Left kidney (tissue), 8 donors: ENCODE measurements at places on chromosomes 7 and 10.

- no peak for DNase-seq
These were observed 101.6 kb upstream of the TNS3 start for GRCh38 chr7:47683485-47683898.

- DNase-seq = no peak
These were observed 75.4 kb downstream of the OTUD1 start for GRCh38 chr10:23514321-23514720.

DNA sequence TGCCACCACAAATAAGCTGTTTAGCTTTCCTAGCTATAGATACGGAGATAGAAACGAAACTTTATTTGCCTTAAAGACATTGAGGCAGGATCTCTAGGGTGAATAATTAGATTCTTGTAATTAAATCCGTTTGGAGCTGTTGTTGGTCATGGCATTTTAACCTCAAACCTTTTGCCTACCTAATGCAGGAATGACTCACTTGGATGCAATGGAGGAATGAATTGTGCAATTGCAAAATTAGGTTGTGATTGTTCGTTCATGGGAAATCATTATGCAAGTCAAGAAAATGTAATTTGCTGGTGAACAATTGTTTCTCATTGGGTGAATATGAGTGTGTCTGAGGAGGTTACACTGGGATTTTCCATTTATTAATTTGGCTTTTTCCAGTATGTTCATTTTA, 703.5 kb downstream of the GATA3 start:
- no peak for DNase-seq

DNA sequence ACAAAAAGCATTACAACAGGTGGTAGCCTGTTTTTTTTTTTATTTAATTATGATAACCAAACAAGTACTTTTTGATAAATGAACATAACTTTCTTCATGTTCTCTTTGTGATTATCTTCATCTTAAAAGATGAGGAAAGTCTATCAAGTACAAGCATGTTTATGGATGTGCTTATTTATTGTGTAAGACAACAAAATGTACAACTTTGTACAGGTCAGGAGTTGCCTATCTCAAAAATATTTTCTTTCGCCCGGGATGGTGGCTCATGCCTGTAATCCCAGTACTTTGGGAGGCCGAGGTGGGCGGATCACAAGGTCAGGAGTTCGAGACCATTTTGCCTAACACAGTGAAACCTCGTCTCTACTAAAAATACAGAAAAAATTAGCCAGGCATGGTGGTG, 17.0 kb downstream of the MPP7 start:
- no peak for DNase-seq

DNA sequence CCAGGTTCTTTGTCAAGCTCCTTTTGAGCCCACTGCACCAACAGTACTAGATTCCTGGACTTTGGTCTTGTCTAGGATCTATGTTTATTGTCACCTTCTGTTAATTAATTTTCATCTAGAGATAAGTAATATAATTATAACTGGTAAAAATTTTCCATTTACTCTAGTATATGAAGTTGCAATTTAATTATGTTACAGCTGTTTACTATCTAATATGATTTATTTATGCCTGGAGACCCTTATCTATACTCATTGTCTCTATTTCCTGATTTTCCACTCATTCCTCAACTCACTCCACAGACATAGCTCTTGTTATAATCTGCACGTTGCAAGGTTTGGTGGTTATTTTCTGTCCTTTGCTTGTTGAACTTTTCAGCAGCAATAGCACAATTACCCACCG, 63.2 kb upstream of the PHF14 start:
- no peak for DNase-seq

- no peak for DNase-seq
These were observed 3.2 kb downstream of the PARP12 start for GRCh38 chr7:140059273-140060242.

GRCh38 chr10:129626309-129626708, 159.3 kb downstream of the MGMT start:
- DNase-seq = no peak
